Stimulated activated CD4-positive, alpha-beta T cell treated with anti-CD3 and anti-CD28 coated beads, Interleukin-1b, Interleukin-23, amount 100 ng/mL, for 1 hour (primary cell): ENCODE measurements at places on chromosomes 3 and 15.

DNA sequence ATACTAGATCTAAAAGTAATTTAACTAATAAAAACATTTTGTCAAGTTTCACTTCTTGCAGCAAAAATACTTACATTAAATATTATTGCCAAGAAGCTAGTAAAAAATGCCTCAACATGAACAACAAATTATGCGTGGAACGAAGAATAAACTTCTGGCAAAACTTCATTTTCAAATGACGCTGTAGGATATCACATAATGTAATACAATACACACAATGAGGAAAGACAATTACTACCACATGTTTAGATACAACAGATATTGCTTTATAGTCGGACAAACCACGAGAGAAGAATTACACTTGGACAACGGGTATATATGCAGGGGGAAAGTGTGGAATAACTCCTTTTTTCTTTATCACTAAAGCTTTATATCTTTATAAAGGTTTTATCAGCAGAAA, 21.6 kb downstream of the P3H2 start:
- no peak for DNase-seq

GRCh38 chr3:141643796-141644195, 94.3 kb upstream of the RNF7 start:
- no peak for DNase-seq

DNA sequence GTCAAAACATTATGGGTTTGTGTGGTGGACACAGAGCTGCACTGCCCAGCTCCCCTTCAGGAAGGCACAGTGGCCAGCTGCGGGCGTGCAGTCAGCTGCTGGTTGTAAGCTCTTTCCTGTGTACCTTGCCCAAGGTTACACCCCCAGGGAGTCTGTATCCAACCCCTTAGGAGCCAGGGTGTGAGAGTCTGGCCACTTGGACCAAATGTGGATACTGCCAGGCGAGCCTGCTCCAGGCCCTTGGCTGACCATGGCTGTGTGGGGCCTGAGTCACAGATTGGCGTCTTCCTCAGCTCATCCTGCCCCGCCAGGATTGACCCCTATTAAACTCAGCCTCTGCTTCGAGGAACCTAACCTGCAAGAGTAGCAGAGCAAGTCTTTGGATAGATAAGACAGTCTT, 56.9 kb downstream of the ABHD5 start:
- DNase-seq = no peak

DNA sequence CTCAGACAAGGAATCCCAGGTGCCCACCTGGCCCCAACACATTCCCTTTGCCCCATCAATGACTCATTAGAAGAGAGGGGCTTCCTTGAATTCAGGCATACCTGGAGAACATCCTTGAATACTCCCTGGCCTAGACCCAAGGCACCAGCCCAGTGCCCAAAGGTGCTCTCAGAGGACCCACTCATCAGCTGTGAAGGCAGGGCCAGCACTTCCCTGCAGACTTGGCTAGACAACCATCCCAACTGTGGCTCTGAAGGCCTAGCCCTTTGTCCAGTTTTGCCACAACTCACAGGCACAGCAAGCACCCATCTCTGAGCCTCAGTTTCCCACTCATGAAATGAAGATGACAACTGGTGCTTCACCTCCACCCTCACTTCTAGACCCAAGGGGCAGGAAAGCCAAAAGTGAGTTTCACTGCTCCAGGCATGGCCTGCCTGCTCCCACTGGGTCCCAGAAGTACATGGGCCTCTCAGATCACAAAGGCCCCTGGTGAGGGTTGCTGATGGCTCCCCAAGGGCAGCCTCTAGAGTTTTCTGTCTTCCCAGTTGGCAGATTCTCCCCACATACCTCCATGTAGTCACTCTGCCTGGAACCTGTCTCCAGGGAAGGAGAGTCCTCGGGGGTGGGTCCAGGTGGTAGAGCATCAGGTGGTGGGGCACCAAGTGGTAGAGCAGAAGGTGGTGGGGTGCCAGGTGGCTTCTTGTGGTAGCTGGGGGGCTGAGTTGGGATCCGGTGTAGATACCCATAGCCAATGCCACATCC, 7.5 kb downstream of the GORASP1 start:
- no peak for DNase-seq

- no peak for DNase-seq
These were observed 9.8 kb upstream of the ATP13A5 start for GRCh38 chr3:193388361-193388760.

DNA sequence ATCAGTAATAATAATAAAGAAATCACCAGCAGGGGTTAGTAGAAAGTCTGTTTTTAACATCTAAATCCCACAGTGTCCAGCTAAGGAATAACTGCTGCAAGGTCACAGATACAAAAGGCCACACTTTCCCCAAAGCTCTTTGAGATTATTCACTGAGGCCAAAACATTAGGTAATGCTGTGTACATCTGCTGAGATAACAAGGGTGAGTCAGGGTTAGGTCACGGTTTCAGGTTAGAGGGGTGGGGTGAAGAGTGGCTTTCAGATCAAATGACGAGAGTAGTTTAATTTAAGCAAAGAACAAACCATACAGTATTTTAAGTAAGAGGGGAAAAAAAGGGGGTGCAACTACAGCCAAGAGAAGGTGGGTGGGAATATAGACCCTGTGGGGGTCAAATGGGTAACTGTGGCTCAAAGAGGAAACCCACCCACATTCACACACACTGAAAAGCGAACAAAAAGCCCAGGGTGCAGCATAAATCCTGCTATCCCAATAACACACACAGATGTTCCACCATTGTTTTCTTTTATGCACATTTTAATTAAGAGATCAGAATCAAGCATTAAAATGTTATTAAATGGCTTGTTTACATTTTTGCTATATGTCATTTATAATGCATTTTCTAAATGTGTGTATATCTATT, 412.9 kb downstream of the TIGIT start:
- no peak for DNase-seq

DNA sequence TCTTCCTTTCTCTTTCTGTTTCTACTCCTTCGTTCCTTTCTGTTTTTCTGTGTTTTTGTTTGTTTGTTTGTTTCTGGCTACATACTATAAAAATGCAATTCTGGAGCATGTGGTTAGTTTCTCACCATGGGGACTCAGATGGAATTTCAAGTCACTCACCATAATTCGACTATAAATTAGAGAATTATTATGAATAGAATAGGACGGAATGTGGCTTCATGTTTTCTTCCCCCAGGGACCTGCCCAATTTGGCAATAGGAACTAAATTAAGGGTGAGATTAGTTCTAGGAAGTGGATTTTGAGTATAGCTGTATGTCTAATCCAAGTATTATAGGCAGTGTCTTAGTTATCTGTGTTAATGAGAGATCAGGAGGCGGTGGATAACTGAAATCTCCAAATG, 96.9 kb downstream of the THSD4 start:
- no peak for DNase-seq

DNA sequence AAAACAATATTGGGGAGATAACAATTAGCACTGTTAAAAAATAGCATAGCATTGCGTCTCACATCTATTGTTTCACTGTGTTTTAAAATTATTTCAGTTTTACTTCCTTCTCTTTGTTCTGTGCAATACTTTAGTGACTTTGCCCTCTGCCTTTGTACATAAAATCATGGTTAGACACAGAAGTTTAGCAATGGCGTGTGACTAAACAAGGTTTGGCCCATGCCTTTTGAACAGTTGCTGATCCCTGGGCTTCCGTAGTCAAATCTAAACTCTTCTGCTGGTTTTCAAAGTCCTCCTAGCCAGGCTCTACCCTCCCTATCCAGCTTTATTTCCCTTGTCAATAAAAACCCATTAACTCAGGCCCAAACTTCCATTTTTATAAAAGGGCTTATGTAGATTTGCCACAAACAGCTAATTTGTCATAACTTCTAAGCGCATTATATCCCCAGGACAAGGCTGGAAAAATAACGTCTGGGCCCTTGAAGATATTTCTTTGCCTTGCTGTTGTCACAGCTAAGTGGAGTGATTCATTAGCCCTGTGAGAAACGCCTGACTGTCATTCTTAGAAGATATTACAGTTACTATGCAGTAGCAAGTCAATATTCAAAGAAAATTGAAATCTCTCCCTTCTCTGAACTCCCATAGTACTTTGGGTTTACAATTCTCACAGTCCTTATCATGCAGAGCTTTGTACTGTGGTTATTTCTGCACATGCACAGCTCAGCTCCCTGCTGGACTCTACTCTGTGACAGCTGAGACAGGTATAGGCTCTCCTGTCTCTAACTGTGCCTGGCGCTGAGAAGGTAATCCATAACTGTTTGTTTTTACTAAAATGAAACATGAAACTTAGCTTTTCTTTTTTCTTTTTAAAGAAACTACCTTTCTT, 123.4 kb upstream of the SLC24A5 start:
- DNase-seq = no peak

DNA sequence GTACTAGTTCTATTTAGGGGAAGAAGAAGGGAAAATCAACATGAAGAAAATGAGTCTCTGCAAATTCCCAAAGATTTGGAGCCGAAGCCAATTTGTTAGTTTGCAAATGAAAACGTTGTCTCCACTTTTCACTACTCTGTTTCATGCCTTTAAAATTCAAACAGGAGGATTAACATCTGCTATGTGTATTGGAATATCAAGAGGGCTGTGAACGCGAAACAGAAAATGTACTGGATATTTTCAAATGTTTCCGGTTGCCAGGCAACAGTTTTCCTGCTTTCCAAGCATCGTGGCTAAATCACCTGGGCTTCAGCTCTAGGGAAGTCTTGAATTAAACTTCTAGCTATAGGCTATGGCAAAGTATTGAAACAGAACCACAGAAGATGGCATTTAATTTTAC, 172.8 kb downstream of the KCNMB2 start:
- DNase-seq = no peak

DNA sequence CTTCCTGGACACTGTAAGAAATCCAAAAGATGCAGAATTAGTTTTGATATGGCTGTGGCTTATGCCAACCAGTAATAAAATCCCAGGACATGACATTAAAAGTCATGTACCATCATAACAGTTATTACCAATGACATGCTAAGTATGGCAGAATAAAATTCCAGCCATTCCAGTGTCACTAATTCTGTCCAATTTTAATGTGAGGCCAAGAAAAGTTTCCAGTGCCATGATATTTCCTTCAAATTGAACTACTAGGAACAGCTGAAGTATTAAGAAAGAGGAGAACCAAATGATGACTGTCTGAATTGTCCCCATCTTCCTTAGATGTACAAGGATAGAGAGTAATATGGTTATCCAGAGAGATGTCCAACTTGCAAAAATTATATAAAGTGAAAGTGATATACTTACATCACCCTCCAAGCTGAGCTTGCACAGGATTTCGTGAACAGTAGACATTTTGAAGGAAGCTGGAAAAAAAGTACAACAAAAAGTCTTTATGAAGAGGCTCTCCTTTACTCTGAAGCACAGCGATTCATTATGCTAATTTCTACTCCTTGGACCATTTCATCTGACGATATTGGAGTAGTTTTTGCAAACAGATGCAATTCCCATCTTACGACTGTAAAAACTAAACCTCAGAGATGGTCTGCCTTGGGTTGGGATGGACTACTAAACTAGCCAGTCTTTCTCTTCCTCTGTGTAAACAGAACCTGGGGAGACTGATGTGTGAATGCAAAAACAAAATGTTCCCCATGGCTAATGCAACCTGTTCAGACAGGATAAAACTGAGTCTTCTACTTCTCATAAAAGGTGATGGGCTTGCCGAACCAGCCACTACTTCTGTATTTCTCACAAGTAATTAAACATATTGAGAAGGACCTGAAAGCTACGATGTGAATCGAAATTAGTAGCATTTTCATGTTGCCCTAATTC, 11.9 kb downstream of the ANXA2 start:
- DNase-seq = no peak

GRCh38 chr3:112815981-112816380, 30.7 kb downstream of the CD200R1L start:
- DNase-seq = no peak

DNA sequence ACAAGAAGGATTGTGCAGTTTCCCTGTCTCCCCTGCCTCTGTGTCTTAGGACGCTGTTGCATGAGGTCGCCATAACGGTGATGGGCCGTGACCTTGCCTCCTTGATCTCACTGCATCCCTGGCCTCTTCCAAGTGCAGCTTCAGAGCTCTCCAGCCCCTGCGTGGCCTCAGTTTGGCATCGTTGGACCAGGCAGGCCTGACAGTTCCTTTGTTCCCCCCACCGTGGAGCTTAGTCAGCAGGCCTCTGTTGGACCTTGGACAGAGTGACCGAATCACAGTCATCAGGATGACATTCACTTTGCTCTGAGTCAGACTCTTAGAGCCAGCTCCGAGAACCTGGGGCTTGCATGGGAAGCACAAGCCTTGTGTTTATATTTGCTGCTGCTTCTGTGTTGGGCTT, 139.4 kb downstream of the OPA1 start:
- no peak for DNase-seq

- DNase-seq = no peak
These were observed 97.7 kb downstream of the DPH6 start for GRCh38 chr15:35448294-35448693.

- DNase-seq = no peak
These were observed 418.8 kb upstream of the ALCAM start for GRCh38 chr3:104947943-104948342.

- DNase-seq = no peak
These were observed 13.3 kb downstream of the CHST13 start for GRCh38 chr3:126537116-126537729.

DNA sequence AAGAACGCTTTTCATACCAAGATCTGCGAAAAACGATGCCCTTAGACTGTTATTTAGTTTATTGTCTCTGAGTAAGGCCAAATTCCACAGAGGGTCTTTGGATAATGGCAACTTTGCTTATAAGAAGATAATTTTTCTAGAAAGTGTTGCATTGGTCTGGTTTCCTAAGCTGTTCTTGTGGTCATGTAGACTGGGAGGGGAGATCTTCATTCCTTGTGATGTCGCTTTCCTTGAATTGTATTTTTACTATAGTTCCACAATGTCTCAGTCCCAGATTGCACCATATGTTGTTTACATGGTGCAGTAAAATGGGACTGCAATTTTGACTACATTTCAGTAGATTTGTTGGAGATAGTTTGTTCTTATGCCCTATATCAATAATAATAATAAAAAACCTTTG, 28.8 kb upstream of the ST3GAL6 start:
- DNase-seq = no peak

DNA sequence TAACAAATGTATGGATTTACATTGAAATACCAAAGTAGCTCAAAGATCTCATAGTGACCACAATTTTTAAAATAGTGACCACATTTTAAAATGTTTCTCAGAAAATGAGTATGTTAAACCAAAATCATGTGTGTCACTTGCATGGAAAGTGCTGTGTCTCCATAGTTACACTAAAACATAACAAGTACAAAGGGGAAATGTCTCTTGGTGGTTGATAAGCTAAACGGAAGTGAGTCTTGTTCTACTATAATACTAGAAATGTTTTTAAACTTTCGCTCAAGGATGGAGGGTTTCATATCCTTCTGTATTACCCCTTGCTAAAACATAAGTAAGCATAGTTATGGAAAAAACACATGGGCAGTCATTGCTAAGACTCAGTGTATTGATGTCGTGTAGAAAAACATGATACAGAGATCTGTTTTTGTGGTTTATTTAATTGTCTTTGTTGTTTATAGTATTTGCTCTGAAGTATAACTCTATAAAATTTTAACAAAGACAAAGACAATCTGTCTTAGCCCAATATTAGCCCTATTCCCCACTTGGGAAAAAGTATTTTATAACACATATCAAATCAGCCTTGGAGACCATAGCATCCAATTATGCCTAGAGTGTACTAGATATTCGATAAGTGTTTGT, 27.0 kb upstream of the DENND4A start:
- no peak for DNase-seq

GRCh38 chr3:15768421-15769255, 29.1 kb downstream of the ANKRD28 start:
- no peak for DNase-seq

GRCh38 chr3:87792534-87793336, 266.1 kb downstream of the CGGBP1 start:
- no peak for DNase-seq

- no peak for DNase-seq
These were observed 15.7 kb upstream of the ESYT3 start for GRCh38 chr3:138418601-138419206.

GRCh38 chr3:50255251-50255615, 13.7 kb upstream of the SEMA3B start:
- DNase-seq = no peak
